CD4-positive, alpha-beta T cell treated with Interferon gamma for 1 hour (primary cell): ENCODE measurements at places on chromosomes 1 and 21.
A peak's percentile ranks its signal among the peaks of the same experiment; 100 is the strongest.

GRCh38 chr1:182147136-182147820 is 85.8 kb upstream of the ZNF648 start:
- DNase-seq, result peak; percentile 71

GRCh38 chr1:163657719-163658118 is 336.0 kb downstream of the NUF2 start:
- DNase-seq, result no peak

DNA sequence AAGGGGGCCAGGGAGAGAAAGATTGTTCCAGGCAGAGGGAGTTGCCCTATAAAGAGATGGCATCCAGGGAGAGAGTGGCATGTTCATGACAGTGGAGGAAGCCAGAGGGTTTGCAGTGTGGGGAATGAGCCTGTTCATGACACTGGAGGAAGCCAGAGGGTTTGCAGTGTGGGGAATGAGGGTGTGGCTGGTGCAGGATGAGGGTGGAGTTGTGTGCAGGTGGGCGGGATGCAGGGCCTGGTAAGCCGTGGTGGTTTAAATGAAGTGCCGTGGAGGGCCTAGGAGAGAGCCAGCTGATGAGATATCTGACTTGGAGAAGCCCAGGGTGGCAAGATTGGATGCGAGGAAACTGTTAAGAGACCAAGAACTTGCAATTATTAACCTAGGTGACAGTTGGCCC is 131.8 kb downstream of the CAMTA1 start:
- DNase-seq, result no peak

DNA sequence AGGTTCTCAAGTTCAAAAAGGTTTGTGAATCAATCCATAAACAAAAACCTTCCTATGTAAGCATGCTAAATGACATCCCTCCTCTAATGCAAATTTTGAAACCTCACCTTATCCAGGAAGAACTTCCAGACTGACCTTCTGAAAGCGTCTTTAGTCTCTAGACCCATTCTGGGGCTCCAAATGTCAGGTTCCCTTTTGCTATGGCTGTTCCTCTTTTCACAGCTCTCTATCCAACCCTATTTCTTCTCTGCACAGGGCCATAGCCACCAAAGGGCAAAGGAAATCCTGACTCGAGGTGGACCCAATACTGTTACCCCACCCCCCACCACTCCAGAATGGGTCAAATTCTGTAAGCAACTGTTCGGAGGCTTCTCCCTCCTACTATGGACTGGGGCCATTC is 3.4 kb downstream of the ATP1A4 start:
- DNase-seq, result no peak

- DNase-seq, result no peak
These were observed 76.3 kb upstream of the SLC44A3 start for GRCh38 chr1:94743862-94744261.

DNA sequence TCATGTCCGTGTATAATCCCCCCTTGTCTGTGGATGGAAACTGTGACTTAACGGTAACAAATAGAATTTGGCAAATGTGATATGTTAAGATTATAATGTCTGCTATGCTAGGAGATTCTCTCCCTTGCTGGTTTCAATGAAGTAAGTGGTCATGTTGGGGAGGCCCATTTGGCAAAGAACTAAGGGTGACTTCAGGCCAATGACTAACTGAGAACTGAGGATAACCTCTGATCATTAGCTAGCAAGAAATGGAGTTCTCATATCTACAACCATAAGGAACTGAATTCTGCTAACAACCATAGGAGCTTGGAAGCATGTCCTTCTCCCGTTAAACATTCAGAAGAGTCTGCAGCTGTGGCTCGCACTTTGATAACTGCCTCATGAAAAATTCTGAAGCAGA is 2.3 kb downstream of the IFI44L start:
- no peak for DNase-seq

- no peak for DNase-seq
These were observed 20.3 kb upstream of the PHTF1 start for GRCh38 chr1:113779542-113779941.

DNA sequence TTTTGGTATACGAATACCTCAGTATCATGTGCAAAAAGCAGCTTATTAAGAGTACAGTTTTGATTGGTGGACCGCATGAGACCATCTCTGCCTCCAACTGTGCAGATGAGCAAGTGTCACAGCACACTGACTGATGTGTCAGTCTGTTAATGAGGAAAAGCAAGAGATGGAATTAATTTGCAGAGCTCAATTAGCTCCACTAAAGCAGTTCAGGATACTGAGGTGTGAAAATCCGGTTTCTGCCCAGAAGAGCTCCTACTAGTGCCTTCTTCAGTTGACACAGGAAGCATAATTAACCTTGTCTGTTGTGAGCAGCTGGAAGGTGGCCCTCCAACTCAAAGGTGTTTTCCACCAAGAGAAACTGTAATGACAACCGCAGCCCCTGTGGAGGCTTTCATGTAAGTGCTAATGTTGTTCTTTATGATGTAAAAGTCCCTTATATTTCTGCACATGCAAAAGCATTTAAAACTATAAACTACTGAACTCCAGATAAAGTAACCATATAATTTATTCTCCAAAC is 44.3 kb downstream of the PCNX2 start:
- DNase-seq, result no peak

DNA sequence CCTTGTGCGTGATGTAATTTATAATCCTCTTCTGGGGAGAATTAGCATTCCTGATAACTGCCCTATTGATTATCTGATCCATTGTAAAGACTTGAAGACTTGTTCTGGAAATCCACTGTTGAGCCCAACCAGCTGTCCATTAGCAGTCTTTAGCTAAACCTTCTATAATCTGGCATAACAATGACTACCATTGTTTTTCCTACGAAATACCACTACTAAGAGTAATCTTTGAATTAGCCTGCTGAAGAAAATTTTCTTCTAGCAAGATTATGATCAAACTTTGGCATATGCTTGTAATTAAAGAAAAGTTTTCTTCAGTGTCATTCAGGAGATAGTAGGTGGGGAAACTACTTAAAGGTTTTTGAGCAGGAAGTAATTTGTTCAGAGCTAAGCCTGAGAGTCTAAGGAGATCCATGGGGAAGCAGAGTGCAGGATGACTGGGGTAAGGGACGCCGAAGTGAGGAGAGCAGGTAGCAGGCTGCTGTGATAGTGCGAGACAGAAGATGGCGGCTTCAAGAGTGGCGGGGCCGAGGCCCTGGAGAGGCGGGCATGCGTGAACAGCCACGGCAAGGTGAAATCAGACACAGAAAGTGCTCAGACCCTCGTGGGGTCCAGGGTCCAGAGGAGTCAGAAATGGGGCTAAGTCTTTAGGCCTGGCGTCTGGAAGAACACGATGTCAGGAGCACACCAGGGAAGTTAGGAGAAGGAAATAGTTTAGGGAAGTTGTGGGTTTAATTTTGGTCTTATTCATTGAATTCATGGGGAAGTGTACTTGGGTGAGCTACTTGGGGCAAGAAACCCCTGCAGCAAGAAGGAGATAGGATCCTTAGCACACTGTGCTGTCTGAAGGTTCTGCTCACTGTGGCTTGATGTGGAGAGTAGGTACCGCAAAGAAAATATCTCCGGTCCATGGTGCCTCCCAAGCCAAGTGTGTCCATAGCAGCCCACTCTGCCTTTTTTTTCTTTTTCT is 112.6 kb upstream of the ADAR start:
- no peak for DNase-seq

- DNase-seq, result no peak
These were observed 655.7 kb upstream of the ADAMTS5 start for GRCh38 chr21:27622631-27623030.

GRCh38 chr1:184395370-184395769 is 8.5 kb downstream of the C1orf21 start:
- no peak for DNase-seq
